ENCODE measurements at places on chromosomes 4 and X.

- peak; percentile 14 for DNase-seq
Observed at GRCh38 chr4:115187136-115187535, 73.7 kb upstream of the NDST4 start.

DNA sequence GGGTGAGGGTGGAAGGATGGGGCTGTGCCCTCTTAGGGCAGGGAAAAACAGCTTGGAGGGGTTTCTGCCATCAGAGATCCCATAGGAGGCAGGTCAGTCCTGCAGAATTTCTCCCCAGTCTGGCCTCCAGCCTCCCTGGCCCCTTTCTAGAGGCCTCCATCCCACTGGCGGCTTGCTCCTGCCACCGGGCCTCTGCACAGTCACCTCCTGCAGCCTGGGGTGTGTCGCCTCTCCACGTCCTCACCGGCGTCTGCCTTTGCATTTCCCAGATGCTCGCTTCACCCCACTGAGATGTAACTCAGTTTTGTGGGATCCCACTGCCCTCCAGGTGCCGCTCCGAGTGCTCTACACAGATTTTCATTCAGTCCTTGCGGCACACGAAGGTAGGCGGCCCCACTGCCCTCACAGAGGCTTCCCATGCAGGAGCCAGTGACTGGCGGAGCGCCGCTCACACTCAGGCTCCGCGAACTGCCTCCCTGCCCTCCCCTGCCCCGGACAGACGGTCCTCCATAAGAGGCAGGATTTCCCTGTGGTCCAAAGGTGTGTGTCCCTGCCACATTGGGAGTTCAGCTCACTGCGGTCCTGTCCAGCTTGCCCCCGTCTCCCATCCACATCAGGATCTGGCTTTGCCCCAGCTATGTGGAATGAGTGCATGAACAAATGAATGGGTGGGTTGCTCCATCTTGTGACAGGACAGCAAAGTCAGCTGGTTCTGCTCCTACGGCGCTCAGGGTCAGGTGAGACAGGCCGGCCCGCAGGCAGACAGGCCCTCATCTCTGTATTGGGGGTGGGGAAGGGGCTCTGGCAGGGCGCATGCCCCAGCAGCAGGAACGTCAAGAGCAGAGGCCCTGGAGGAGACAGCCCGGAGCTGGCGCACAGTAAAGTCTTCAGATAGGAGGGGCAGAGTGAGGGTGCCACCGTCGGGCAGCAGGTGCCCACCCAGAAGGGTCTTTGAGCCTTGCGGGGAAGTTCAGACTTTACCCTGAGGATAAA is 2.7 kb upstream of the TMEM271 start:
- no peak for DNase-seq

- no peak for DNase-seq
Observed at GRCh38 chr4:1237981-1238675, 10.8 kb downstream of the CTBP1 start.

- DNase-seq: no peak
Observed at GRCh38 chr4:6889736-6890324, 19.8 kb upstream of the TBC1D14 start.

DNA sequence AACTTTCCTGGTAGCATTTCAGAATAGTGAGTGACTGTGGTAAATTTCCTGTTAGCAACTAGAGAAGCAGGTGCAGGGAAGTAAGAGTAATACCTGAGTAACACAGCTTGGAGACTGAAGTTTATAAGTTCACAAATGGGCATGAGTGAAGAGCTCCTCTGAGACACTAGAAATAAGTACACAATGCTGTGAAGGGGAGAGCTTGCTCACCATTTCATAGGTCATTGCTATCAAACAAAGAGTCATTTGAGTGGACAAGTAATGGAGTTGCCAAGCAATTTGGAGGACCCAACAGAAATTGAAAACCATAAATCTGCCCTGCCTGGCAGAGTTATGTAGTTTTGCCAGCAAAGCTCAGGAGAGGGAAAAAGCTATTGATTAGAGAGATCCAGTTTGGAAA is 523.6 kb downstream of the TRAM1L1 start:
- no peak for DNase-seq

DNA sequence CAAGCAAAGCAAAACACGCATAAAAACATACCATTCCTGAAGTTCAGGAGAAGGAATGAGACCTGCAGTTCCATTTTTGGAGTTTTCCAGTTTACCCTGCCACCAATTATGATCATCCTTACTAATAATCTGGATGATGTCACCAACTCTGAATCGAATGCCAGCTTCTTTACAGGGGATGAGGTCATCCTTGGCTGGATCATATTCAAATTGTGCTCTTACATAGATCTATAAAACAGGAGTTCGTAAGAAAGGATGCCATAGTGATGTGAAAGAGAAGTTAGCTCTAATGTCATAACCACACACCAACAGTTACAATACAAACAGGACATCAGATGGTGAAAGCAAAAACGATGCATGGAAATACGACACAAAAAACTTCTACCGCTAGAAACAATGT is 106.5 kb downstream of the NYX start:
- peak; percentile 36 for DNase-seq

GRCh38 chrX:131764216-131764615 is 220.3 kb downstream of the OR13H1 start:
- DNase-seq: no peak

DNA sequence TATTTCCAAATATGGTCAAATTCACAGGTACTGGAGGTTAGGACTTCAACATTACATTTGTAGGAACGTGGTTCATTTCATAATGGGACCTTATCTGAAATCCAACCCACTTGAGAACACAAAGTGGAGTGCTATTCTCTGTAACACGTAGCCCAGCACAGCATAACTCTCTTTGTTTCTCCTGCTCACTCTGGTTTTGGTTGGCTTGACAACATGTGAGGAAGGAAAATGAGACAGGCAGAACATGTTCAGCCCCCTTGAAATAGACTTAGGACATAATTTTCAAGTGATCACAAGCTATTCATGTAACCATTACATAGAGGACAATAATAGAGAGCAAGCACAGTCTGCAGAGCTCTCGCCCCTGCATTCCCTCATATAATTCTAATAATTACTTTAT is 115.1 kb upstream of the SMIM10 start:
- DNase-seq: no peak

- DNase-seq: no peak
Observed at GRCh38 chrX:132271311-132271778, 52.1 kb upstream of the RAP2C start.

DNA sequence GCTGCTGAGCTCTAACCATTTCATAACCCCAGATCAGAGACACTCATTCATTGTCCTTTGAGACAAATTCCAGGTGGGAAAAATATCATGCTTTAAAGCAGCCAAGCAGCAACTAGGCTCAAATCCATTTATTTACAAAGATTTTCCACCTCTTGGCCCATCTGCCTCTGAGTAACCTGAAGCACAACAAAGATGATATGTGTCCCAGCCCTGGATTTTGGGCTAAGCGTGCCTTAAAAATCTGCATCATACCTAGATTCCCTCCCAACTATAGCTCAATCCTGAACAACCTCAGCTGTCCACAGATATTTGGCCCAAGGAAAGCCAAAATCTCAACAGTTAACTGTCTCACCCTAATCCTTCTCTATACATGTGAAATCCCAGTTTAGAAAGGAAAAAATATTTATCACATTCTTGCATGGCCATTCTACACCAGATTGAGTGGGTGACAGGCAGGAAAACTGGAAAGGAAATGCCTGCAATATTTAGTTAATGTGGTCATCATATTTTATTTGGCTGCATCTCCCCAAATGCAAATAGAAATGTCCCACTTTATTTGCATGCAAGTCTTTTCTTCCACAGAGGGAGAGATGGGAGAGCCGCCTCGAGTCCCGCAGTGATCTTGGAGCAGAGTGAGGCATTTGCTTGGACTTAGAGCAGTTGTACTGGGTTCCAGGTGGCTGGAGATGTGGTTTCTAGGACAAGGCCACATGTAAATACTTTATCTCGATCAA is 146.4 kb upstream of the EOLA2 start:
- peak; percentile 91 for DNase-seq

GRCh38 chr4:52560844-52561280 is 98.2 kb downstream of the USP46 start:
- DNase-seq: peak; percentile 62

- no peak for DNase-seq
Observed at GRCh38 chr4:17336524-17336961, 175.3 kb downstream of the QDPR start.

DNA sequence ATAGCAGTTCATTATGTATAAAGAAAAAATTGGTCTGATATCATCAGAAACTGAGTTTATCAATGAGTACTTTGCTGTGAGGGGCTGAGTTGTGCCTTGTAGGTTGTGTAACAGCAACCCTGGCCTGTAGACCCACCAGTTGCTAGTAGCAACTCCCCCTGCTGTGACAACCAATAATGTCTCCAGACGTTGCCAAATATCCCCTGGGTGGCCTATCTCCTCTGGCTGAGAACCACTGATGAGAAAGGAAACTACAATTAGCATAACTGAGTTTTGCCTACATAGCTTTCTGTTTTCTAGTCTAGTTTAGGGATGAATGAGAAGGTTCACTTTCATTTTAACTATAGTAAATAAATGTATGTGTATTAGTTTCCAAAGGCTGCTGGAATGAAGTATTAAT is 234.1 kb downstream of the CPE start:
- peak; percentile 7 for DNase-seq

GRCh38 chr4:111064342-111064993 is 441.6 kb upstream of the PITX2 start:
- peak; percentile 93 for DNase-seq

GRCh38 chr4:15368856-15369255 is 59.0 kb upstream of the C1QTNF7 start:
- DNase-seq: peak; percentile 95

- no peak for DNase-seq
Observed at GRCh38 chr4:187414716-187415115, 580.9 kb upstream of the ZFP42 start.
